ENCODE measurements at places on chromosomes 3 and 15. TPM values are rescaled to one million over a fixed set of nuclear protein-coding genes. Genes with fewer than 3 reads are reported as not detected.
A peak's percentile ranks its signal among the peaks of the same experiment; 100 is the strongest.

GRCh38 chr3:52076896-52077780 lies 20.8 kb upstream of the DUSP7 start:
- DNase-seq, result no peak

The GAP43 gene
- 4.9 TPM for total RNA-seq

The KLHL6 gene
- 1.7 TPM for total RNA-seq

The BMF gene
- total RNA-seq, result 2.9 TPM

DNA sequence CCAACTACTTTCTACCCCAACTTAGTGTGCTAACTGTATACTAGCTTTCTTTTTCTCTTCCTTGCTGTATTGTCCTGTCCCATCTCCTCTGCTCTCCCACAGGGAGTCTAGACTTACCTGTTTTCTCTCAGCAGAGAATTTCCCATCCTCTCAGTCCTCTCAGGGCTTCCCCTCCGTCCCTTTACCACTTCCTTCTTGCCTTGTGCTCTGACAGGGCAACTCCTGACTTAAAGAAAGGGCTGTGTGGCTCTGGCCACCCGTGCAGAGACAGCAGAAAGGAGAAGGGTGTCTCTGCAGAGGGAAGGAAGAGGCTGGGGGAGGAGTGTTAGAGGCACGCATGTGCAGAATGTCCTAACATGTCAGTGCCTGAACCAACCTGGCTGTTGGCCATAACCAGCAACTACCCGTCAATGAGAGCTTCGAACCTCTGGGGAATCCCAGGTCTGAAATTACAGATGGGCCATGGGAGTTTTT lies at the start of gene GCSAM:
TSS of gene GCSAM (minus strand) at position 274 of the 474 bp plus-strand sequence. CDS start at position 146, 128 bp downstream.
- DNase-seq, result no peak

The DGKG gene
- 2.5 TPM for total RNA-seq

The STOML1 gene
- total RNA-seq, result 15.0 TPM

GRCh38 chr3:100634493-100635272 lies 25.3 kb downstream of the ADGRG7 start:
- DNase-seq, result no peak

DNA sequence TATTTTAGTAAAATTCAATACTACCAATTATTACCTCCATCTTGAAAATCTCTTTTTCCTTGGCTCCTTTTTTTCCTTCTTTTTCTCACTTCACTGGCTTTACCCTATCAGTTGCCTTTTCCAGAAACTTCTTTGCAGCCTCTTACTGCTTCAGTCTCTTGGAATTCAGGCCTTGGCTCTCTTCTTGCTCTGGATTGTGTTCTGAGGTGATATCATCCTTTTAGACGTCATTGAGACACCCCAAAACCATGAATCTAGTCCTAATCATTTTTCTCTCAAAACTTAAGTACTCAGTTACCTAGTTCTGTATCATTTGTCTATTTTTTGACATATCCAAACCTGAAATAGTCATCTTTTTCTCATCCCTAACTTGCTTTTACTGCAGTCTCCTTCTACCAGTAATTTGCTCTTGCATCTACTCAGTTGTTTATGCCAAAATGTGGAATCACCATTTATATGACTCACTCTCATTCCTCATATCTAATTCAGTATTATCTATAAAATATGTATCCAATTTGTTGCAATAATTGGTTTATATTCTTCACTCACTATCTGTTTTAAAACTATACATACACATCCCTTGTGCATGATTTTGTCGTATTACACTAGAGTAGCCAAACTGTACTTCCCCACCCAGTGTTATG lies 703.2 kb upstream of the CCDC54 start:
- DNase-seq, result no peak

DNA sequence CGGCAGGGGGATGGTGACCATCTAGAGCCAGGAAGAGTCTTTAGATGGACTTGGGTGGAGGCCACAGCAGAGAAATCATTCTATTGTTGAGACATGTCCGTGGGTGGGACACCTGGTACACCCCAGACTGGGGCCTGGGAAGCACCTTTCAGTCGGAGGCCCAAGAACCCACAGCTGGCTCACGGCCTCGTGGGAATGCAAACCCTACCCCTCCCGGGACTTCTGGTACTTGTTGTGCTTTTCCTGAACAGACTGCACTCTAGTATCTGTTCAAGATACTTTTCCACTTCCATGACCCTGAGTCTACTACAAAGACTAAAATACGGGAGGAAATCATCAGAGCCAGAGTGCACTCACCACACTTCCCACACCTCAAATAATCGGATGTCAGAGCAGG lies 60.7 kb downstream of the BDH1 start:
- DNase-seq, result no peak

The LRRC31 gene
- not detected for total RNA-seq

- no peak for DNase-seq
Observed at GRCh38 chr3:65500398-65501306, 538.1 kb downstream of the MAGI1 start.

The ARRDC4 gene
- total RNA-seq, result 35.8 TPM

The UBA7 gene
- 68.3 TPM for total RNA-seq

The PLA2G4B gene
- 34.1 TPM for total RNA-seq

- DNase-seq, result no peak
Observed at GRCh38 chr3:5264896-5265770, 77.6 kb downstream of the EDEM1 start.

DNA sequence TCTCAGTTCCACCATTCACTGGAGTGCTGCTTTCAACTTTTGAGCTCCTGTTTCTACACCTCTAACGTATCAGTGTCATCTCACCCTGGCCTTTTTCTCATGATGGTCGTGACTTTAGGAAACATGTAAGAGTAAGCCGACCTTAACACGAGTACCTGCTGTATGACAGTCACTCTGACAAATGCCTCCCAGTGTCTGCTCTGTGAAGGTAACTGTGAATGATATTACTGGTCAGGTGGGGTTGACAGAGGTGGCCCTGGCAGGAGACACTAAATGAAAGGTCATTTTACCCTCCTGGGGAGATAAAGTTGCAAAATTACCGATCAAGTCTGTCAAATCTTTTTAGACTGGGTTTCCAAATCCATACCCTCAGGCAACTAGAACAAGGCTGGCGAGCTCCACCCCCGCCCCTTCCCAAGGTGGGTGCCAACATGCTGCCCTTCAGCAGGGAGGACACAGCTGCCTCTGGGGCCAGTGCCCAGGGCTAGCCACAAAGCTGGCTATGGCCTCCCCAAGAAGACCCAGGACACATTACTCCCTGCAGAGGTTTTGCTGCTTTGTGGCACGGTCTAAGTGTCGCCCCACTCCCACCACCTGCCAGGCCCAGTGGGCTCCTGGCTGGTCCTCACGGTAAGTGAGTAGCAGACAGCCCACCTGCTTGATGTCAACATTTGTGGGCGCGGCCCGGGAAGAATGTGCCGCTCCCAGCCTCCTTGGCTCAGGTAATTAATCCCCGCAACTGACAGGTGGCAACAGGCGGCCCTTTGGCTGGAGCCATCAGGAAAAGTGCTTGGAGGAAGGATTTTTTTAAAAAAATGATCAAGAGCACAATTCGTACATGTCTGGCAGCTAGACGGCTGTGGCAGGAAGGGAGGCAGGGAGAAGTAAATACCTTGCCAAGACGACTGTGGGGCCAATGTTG lies 211.8 kb downstream of the TP63 start:
- no peak for DNase-seq

GRCh38 chr3:170746175-170746942 lies 123.6 kb downstream of the RPL22L1 start:
- DNase-seq, result no peak

- no peak for DNase-seq
Observed at GRCh38 chr3:52204337-52205073, 6.5 kb downstream of the ALAS1 start.

The GLDN gene
- 5.9 TPM for total RNA-seq

- no peak for DNase-seq
Observed at GRCh38 chr3:37484884-37485559, 310.6 kb upstream of the LRRFIP2 start.

DNA sequence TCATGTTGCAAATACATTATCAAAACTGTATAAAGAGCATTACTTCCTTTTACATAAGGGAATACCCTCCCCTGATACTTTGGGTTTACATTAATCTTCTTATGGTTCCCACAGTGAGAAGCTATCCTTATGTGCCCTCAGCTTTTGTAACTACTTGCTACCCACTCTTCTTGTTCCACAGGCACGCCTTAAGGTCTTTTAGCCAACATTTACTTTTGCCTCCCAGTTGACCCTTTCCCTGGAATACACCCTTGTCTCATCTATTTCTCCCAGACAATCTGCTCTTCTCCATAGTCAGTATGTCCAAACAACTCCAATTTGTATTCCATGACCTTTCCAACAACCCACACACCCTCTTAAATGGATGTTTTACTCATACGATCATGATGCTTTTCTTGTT lies 116.8 kb upstream of the COL8A1 start:
- no peak for DNase-seq

DNA sequence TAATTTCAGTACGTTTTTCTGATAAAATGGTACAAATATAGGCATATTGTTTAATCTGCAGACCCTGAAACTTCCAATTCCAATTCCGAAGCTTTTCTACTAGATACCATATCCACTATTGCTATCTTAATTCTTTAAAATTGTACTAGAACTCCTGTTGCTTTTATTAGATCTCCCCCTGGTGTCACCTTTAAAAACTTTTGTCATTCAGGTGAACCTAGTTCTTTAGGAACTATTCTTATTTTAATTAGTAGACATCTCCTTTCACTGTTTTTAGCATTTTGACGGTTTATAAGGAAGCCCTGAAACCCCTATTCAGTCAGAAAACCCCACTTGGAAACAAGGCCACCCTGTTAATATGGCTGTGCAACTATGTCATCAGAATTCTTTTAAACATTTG lies 22.3 kb downstream of the C2CD4B start:
- DNase-seq, result no peak

DNA sequence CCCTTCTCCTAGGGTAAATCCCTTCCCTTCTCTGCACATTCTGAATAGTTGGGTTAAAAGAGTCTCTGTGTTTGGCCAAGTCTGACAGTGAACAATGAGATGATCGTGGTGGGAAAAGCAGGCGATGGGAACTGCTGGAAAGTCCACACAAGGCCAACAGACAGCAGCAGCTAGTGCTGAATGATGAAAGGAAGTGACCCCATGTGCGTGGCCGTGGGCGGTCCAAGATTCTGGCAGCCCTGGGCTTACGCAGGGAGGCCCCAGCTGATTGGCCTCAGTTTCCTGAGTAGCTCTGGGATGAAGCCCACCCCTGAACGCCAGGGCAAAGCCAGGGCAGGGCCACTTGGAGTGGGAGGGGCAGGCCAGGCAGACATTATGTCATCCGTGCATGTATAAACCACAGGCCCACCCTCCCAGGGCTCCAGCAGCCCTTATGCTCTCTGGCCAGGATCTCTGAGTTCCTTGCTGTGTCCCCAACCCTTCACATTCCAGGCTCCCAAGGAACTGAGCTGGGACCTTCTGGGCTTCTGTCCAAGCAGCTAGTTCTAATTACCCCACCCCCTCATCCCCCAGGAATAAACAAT lies 57.8 kb downstream of the CDC25A start:
- no peak for DNase-seq

GRCh38 chr3:169305460-169305859 lies 358.1 kb downstream of the MECOM start:
- DNase-seq, result no peak

The ARL14 gene
- total RNA-seq, result not detected

The CPN2 gene
- total RNA-seq, result not detected

DNA sequence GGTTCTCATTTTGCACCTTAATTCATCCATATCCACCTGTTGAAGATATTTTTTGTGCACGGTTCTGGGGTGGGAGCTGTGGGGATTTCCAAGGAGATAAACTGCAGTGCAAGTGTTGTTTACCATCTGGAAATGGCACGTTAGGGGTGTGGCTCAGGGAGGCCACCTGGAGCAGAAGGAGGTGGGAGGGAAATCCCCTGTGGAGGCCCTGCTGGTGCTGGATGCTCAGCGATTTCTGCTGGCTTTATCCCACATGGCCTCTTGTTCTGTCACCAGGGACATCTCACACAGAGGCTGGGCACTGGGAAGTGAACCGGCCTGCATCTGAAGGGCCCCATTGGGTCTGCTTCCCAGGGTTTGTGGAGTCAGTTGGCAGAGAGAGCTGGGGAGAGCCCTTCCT lies 24.3 kb downstream of the TRPM1 start:
- no peak for DNase-seq

- DNase-seq, result peak; percentile 80
Observed at GRCh38 chr3:52146811-52147210, 7.4 kb downstream of the POC1A start.

DNA sequence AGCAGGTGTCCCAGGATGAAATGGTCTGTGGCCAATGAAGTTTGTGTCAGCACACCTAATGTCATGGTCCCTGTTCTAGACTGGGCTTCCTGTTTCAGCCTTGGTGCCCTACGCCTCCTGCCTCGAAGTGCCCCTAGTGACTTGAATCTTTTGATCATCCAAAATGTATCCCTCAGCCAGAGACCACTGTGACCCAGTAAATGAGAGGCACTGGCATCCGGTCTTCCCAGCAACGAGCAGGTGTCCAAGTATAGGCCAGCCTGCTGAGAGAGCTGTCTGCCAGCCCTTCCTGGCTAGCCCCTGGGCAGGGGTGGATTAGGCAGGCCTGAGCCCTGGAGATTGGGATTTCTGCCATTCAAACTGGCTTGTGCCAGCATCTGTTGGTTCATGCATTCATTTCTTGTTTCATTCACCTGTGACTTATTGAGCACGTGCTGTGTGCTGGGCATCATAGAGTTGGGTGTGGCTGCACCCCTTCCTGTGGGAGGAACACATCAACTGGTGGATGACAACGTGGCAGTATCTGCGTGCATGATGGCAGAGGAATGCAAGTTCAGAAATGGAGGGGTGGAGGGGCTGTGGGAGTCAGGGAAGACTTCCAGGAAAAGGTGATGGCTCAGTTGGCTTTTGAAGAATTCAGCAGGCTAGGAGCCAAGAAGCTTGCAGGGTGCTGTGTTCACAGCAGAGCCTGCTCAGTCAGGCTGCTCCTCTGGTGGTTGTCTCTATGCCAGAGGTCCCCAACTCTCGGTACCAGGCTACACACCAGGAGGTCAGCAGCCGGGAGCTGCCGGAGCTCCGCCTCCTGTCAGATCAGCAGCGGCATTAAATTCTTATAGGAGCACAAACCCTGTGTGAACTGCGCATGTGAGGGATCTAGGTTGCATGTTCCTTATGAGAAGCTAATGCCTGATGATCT lies 21.6 kb downstream of the ESYT3 start:
- DNase-seq, result no peak

The BRPF1 gene
- total RNA-seq, result 16.9 TPM

DNA sequence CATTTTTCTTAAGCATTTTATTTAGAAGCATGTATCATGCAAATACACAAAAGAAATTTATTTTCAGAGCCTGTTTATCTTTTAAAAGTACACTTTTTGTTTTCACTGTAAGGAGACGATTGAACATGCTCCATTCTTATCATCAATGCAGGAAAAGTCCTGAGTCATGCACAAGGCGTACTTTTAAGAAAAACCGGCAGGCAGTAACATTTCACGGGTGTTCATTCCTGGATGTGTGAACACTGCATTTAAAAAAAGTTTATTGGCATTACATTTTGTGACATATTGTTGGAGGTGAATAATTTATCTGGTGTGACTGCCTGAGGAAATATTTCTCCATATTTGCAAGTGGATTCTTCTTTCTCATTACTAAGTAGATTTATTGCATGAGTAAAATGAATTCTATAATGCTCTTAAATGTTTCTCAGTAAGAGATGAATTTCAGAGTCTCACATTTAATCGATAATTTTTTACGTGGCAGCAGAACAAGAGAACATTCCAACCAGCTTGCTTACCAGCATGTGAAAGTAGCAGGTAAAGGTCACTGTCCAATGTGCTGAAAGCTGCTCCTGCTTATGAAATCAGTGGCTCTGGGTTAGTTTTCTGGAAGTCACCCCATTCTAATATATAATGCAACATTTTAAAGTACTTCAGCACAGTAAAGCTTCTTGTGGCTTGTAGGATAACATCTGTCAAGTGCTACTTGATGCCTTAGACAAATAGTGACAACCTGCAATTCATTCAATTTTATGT lies 87.0 kb downstream of the SV2B start:
- no peak for DNase-seq

The RTP4 gene
- total RNA-seq, result 0.98 TPM

The SCN11A gene
- total RNA-seq, result not detected

The RHOV gene
- total RNA-seq, result 32.9 TPM

Data from vagina (tissue), 2 donors.